GM18507 (cell line): ENCODE measurements at places on chromosomes 1 and 21.

DNA sequence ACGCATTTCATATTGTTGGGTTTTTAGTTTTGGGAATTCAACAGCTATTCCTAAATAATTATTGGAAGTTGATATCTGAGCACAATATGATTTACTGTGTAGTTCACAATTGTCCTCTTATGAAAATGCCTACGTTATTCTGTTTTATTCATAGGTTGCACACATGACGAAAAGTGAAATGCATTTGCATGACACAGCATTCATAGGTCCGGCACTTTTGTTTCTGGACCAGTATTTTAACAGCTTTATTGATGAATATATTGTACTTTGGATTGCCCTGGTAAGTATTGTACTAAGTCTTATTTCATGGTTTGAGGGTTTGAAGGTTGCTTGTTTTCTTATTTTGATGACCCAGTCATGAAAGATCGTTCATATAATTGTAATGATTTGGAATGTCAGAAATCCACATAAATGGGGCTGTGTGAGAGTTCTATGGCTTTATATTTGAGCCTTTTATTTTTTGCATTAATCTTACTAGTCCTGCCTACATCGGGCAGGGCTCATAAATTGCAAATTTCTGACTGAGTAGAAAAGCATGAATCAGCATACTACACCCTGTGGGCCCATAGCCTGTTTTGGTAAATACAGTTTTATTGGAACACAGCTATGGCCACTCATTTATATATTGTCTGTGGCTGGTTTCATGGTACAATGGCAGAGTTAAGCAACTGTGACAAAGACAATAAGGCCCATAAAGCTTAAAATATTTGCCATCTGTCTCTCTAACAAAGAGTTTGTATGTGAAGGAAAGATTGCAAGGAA is 17.0 kb downstream of the DENND2D start:
- no peak for DNase-seq

DNA sequence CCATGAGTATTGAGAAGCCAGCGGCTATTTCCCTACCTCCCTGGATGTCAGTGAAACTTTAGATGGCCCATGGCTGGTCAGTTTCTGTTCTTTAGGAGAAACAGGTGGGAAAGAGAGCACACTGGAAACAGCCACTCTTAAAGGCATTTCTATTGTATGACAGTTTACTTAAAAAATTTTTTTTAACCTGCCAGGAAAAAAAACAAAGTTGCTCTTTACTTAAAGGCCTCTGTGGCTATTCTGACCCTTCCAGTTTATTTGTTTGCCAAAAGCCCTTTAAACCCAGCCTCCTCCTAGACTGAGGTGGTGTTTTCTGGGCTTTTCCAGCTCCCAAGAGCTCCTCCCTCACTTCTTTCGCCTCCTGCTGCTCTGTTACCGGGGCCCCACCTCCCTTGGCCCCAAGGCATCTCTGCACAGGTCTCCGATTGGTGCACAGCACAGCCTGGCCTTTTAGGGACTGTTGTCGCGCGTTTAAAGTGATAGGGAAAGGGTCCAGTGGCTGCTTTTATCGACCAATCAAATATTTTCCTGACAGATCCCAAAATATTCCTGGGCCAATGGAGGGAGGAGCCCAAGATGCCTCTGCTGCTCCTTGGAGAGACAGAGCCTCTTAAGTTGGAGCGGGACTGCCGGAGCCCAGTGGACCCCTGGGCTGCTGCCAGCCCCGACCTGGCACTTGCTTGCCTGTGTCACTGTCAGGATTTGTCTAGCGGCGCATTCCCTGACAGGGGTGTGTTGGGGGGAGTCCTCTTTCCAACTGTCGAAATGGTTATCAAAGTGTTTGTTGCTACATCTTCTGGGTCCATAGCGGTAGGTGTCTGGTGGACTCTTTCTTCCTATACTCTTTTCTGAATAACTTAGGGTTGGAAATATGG is at the start of gene SH3BGR:
Gene SH3BGR (plus strand): TSS at position 639 of the 875 bp plus-strand sequence. CDS start 127 bp downstream, at position 766.
- no peak for DNase-seq

DNA sequence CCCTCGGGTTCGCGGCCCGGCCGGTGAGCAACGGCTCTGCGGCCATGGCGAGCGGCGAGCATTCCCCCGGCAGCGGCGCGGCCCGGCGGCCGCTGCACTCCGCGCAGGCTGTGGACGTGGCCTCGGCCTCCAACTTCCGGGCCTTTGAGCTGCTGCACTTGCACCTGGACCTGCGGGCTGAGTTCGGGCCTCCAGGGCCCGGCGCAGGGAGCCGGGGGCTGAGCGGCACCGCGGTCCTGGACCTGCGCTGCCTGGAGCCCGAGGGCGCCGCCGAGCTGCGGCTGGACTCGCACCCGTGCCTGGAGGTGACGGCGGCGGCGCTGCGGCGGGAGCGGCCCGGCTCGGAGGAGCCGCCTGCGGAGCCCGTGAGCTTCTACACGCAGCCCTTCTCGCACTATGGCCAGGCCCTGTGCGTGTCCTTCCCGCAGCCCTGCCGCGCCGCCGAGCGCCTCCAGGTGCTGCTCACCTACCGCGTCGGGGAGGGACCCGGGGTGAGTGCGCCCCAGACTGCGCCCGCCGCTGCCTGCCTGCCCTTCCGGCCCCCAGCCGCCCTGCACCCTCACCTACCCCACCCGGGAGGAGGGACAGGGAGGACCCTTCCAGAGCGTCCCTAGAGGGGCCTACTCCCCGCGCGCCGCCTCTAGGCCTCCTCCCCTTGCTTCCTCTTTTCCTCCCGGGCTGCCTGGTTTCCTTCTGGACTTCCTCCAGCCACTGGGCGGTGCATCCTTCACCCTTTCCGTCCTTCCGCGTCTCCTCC is at the start of gene RNPEP:
Gene RNPEP (plus strand): TSS at position 26 of the 757 bp plus-strand sequence. CDS start 19 bp downstream, at position 45.
- DNase-seq = peak; percentile 35

DNA sequence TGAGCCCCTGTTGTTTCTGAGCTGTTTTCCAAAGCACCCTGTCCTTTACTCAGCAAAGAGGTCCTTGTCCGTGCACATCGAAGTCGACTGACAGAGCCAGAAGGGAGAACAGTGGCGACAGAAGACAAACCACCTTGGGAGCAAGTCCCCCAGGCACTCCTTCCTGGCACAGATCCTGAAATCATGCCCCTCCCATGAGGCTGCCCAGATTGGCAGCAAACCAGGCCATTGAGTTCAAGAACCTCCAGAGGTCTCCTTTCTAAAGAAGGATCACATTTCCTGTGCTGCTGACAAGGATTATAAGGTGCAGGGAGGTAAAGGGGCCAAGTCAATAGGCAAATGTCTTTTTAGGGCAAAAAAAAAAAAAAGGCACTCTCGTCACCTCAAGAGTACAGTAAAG is 84.7 kb upstream of the HIVEP3 start:
- no peak for DNase-seq

- no peak for DNase-seq
Measured at GRCh38 chr1:32695098-32695904, 7.3 kb downstream of the SYNC start.

DNA sequence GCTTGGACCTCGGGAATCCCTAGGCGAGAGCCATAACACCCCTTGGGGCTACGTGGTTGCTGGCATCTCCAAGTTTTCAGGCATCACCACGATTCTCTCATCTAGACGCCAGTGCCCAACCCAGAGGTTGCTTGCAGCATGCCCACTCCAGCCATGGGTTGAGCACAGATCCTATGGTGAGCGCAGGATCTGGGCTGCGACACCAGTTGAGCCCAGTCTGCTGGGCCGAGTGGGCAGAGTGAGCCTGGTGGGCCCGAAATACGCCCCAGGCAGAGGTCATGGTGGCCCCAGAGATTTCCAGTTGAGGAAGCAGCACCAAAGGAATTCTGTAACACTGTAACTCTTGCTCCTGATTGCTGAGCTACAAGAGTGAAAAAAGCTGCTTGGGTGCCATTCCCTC is 46.1 kb upstream of the GRIK1 start:
- DNase-seq = no peak

DNA sequence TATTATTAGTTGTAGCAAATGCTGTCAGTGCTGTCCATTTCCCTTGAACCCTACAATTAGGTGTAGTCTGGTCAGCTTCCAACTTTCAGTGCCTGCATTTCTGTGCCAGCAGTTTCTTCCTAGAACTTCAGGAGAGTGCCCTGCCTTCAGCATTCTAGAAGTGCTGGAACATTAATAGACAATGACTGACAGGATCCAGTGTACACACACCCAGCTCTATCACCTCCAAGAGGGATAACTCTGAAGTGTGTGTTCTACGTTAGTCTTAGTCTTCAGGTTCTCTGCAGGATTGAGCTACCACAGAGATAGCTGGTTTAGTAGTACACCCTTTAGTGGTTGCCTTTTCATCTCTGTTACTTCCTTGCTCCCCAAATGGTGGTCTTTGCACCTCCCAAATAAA is 61.4 kb downstream of the PRRX1 start:
- no peak for DNase-seq

GRCh38 chr1:228748431-228748830 is 13.2 kb downstream of the RHOU start:
- DNase-seq = no peak

DNA sequence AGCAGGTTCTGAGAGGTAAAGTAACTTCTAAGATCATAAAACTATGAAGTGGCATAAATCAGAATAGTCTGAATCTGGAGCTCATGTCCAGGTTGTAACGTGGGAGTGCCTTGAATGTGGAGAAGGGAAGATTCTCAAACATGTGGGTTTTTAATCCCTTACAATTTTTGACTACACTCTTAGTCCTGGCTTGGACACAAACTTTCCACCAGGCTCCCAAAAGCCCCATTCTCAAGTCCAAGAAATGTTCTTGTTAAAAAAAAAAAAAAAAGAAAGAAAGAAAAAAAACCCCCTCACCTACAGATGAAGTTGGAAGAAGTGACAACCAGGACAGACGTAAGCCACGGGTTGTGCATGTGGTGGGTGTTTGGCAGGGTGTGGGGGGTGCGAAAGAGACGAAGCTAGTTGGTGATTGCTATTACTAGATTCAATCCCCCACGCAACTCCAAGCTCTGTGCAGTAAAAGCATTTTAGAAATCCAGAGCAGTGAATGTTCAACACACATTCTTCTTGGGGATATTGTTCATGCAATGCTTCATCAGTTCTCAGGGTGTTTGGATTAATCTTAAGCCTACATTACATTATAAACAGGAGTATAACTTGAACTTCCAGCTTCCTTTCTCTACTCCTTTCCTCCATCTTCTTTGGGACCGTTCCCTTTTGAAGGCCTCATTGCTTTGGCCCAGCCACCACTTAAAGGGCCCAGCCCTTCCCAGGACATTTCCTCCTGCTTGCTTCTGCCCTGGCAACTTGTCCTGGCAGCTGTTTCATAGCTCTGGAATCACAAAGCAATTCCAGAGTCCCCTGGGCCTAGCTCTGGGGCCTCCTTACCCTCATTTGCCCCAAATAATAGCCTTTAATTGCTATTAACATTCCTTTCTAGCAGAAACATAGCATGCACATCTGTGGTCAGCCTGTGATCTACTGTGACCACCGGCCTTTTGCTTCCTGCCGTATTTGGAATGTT is 41.8 kb downstream of the PHC2 start:
- DNase-seq = no peak

DNA sequence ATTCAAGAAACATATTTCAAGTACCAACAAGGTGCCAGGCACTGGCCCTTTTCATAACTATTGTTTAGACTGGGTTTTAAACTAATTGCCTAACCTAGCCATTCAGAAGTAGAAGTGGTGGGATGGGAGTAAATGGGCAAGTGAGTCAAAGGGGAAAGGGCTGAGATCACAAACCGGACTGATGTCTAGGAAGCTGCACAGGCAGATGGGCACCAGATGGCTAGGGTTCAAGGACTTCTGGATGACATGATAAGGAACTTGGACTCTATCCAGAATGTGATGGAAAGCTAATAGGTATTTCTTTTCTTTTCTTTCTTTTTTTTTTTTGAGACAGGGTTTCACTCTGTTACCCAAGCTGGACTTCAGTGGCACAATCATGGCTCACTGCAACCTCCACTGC is 46.6 kb downstream of the LYST start:
- DNase-seq = no peak

GRCh38 chr1:109045595-109045994 is 3.7 kb upstream of the WDR47 start:
- no peak for DNase-seq

DNA sequence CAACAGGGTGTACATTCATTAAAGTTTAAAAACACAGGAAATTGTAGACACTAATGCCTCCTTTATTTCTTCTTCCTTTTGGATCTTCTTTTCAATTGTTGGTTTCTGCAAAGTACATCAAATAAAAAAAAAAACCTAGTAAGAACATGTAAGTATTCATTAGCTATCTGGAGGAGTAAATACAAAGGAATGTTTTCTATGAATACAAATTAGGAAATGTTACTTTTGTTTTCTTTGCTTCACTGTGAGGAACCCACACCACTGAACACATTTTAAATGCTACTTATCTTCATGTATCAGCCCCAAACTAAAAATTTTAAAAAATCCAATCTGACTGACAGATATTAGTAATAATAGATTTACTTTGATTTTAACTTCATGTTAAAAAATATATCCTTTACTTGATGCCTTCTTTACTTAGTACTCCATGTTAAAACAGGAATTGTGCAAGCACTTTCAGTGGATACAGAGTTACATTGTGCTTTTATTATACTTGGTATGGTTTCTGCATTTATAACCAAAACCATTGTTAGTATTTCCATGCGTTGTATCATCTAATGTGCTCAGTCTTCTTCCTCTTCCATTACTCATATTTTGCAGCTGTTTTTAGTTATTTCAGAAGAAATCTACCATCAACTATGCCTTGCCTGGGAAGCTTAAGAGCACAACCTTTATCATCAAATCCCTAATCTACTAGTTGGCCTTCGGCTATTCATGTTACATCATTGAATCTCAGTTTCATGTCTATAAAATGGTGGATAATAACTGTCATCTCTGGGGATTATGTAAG is 236.9 kb upstream of the DPYD start:
- DNase-seq = no peak

- DNase-seq = no peak
Measured at GRCh38 chr1:167312871-167313270, 92.2 kb downstream of the POU2F1 start.

GRCh38 chr1:159641221-159641620 is 53.6 kb downstream of the APCS start:
- no peak for DNase-seq

- DNase-seq = no peak
Measured at GRCh38 chr1:79363430-79363829, 356.9 kb upstream of the ADGRL4 start.

DNA sequence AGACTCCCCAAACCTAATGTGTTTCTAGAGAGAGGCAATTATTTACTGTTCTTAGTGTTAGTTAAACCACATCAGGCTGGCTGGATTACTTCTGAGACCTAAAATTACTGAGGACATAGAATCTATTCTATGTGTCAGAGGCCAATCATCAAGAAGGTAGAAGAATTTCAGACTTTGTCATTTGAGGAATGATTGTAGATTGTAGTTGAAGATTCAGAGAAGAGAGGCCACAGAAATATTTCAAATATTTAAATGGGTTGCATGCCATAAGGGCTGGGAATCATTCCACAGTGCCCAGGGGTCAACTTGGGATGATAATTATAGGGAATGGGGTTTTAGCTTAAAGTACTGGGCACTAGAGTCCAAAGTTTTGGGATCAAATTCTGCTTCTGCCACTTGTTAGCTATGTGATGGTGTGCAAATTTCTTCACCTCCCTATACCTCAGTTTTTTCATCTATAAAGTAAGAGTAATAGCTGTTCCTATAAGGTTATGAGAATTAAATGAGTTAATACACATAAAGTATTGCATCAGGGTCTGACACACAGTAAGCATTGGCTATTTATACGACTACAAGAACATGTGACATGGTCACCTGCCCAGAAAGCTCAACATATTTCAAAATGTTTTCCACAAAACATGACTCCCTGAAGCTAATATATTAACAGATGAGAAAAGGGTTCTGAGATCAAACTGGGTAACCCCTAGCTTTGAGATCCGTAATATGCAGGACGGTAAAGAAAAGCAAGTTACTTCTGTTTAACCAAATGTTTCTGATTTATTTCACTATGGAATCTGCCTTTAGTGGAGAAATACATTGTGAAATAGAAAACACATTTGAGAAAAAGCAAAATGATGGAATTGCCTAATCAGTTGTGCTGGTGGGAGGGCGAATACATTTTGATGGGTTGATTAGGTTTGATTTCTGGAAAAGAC is 69.7 kb upstream of the SPAG17 start:
- no peak for DNase-seq
